ENCODE measurements at places on chromosomes 7 and 10. TPM values are rescaled to one million over a fixed set of nuclear protein-coding genes. Genes with fewer than 3 reads are reported as not detected.
A peak's percentile ranks its signal among the peaks of the same experiment; 100 is the strongest.

GRCh38 chr7:47587351-47587750, 5.4 kb upstream of the TNS3 start:
- no peaks in the 10 kb centered on the region for H3K4me1 ChIP-seq
- H3K27me3 ChIP-seq, result peaks cover 56% of the 10 kb centered on the region
- no peaks in the 10 kb centered on the region for H3K36me3 ChIP-seq
- no peak for DNase-seq
- H3K4me3 ChIP-seq, result no peak overlapping the region

RPEL1 gene
- total RNA-seq, result 0.07 TPM

DNA sequence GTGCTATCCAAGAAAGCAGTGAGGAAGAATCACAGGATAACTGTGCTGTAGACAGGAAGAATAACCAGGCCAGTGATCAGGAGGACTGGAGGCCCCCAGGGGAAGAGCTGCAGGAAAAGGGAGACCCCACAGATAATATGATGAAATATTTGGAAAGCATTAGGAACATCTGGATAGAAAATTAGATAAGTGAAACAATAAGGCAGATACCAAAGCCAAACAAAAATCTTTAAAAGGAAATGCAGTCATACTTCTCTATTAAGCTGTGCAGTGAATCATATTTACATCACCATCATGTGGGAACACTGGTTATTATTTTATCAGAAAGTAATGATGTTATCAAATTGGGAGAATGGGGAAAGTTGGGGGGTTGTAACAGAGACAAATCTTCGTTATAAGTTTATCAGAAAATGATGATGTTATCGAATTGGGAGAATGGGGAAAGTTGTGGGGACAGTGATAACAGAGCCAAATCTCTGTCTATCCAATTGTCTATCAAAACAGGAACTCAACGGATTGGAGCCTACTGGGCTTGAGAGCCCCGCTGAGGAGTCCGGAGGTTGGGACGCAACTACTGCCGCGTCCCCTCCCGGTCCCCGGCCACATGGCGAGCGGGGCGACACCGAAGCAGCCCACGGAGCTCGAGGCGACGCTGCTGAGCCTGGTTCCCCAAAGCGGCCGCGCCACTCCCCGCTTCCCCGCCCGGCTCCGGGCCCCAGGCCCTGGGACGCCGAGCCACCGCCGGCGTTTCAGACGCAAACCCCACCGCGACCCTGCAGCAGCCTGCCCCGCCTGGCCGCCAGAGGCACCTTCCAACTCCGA, 14.0 kb upstream of the RALA start:
- H3K4me3 ChIP-seq, result no peak overlapping the region
- no peak overlapping the region for H3K27ac ChIP-seq
- H3K27me3 ChIP-seq, result no peaks in the 10 kb centered on the region
- no peak for DNase-seq
- no peaks in the 10 kb centered on the region for H3K36me3 ChIP-seq

ZP3 gene
- 3.9 TPM for total RNA-seq

GRCh38 chr7:139798221-139798620, 20.4 kb upstream of the HIPK2 start:
- no peak for DNase-seq
- no peak overlapping the region for H3K4me3 ChIP-seq
- H3K4me1 ChIP-seq, result no peaks in the 10 kb centered on the region
- H3K36me3 ChIP-seq, result no peaks in the 10 kb centered on the region
- no peak overlapping the region for H3K27ac ChIP-seq
- peaks cover 2% of the 10 kb centered on the region for H3K27me3 ChIP-seq

CACNA2D1 gene
- total RNA-seq, result 0.49 TPM

DNA sequence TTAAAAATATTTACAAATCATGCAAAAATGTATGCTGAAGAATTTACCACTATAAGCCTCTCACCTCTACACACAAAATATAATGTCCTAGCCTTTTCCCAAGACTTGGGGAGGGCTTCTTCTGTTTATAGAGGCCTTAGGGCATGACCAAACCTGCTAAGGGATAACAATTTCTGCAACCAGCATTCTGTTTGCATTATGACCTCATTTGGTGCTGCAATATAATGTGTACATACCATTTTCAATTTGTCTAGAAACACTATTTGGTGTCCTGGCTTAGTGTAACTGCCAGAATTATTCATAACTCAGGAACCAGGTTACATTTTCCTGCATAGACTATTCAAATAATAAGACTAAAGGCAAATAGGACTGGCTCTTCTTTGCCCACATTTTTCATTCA, 446.6 kb upstream of the SORCS1 start:
- no peak for DNase-seq
- no peaks in the 10 kb centered on the region for H3K27me3 ChIP-seq
- H3K36me3 ChIP-seq, result no peaks in the 10 kb centered on the region
- no peak overlapping the region for H3K4me3 ChIP-seq
- no peaks in the 10 kb centered on the region for H3K4me1 ChIP-seq
- no peak overlapping the region for H3K27ac ChIP-seq

TEX36 gene
- total RNA-seq, result not detected

ITPRID1 gene
- total RNA-seq, result not detected

DNA sequence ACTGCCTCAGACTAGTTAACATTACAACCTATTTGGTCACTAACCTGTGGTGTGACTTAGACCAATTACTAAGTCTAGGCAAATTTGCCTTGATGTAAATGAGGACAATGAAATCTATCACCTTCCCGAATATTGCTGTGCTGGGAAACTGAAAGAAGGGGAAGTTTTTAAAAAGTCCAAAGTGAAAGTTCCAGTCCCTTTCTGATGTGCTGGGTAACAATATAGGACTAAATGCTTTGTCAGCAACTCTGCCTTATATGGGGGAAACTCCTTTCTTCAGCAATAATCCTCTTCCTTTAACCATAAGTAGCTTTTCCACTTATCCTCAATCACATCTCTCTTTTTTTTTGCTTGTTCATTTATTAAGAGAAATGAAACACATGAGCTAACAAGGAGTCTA, 3.9 kb downstream of the PIK3AP1 start:
- no peak overlapping the region for H3K4me3 ChIP-seq
- H3K4me1 ChIP-seq, result peaks cover 10% of the 10 kb centered on the region
- no peaks in the 10 kb centered on the region for H3K27me3 ChIP-seq
- H3K36me3 ChIP-seq, result no peaks in the 10 kb centered on the region

DNA sequence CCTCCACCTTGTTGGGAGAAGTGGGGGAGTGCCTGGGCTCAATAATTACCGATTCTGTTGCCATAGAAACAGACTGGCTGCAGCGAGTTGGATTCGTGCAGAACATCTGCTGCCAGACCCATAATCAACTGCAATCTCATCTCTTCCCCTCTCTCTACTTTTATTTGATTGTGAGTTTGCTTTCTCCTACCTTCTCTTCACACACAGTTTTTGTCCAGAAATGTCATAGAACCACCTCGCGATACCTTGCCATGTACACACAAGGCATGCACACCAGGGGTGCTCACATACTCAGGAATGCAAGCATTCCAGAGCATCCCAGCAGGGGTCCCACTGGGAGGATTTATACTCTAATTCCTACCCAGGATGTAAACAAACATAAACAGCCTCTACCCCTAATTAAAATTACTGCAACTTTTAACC, 262.2 kb upstream of the AOAH start:
- no peak overlapping the region for H3K4me3 ChIP-seq
- no peak overlapping the region for H3K27ac ChIP-seq
- no peaks in the 10 kb centered on the region for H3K36me3 ChIP-seq
- no peaks in the 10 kb centered on the region for H3K27me3 ChIP-seq
- H3K4me1 ChIP-seq, result no peaks in the 10 kb centered on the region
- no peak for DNase-seq

DNA sequence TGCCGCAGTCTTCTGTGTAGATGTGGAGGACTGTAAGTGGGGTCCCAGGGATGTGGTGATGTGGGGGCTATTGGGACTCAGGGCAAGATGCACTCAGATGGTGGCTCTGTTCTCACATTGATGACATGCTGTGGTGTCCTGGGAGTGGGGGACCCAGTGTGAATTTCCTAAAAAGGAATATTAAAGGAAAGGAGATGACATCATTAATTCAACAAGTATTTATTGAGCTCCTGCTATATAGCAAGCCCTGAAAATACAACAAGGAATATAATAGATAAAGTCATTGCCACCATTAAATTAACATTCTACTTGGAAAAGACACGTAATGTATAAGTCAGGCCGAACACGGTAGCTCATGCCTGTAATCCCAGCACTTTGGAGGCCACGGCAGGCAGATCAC, 61.9 kb upstream of the MNX1 start:
- peaks cover 48% of the 10 kb centered on the region for H3K27me3 ChIP-seq
- no peaks in the 10 kb centered on the region for H3K36me3 ChIP-seq
- no peak overlapping the region for H3K4me3 ChIP-seq
- no peak for DNase-seq

DNA sequence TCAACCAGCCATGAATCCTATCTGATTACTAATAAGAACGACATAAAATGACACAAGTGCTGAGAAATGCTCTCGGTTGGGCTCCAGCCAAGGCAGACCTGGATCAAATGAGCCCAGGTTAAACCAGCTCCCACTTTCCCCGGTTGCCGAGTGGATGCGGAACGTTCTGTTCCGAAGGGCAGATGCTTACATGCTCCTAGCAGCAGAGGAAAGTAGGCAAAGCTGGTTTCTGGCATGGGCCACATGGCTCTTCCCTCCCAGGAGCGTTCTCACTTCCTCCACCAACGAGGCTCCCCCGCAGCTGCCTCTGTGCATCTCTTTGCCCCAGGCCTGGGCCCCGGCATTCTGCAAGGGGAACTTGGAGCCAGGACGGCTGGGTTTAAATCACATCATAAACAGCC, 61.8 kb upstream of the SDK1 start:
- no peaks in the 10 kb centered on the region for H3K36me3 ChIP-seq
- H3K27ac ChIP-seq, result no peak overlapping the region
- H3K4me3 ChIP-seq, result no peak overlapping the region
- DNase-seq, result no peak
- peaks cover 3% of the 10 kb centered on the region for H3K27me3 ChIP-seq

DNA sequence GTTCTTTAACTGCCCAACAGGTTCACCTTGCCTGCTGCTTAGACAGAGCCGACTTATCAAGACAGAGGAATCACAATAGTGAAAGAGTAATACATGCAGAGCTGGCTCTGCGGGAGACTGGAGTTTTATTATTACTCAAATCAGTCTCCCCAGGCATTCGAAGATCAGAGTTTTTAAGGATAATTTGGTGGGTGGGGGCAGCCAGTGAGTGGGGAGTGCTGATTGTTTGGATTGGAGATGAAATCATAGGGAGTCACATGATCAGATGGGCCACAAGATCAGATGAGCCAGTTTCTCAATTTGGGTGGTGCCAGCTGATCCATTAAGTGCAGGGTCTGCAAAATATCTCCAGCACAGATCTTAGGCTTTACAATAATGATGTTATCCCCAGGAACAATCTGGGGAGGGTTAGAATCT, 131.3 kb downstream of the AKR1D1 start:
- H3K27ac ChIP-seq, result no peak overlapping the region
- DNase-seq, result no peak
- H3K4me1 ChIP-seq, result no peaks in the 10 kb centered on the region
- no peaks in the 10 kb centered on the region for H3K36me3 ChIP-seq

DNA sequence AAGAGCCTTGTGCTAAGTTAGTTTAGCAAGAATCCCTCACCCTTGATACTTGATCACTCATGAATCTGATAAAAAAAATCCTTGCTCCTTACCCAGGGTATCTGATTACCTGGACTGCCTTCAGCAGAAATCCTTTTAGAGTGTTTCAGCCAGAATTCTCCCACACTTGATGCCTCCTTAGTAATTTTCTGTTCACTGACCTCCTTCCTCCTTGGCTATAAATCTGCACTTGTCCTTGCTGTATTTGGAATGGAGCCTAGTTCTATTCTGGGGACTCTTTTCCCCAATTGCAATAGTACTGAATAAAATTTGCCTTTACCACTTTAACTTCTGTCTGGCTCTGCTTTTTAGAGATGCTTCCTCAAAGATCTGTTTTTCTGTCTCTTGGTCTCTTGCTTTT, 84.9 kb downstream of the RPS24 start:
- no peak for DNase-seq
- H3K27ac ChIP-seq, result no peak overlapping the region
- peaks cover 15% of the 10 kb centered on the region for H3K27me3 ChIP-seq
- H3K36me3 ChIP-seq, result no peaks in the 10 kb centered on the region

- no peaks in the 10 kb centered on the region for H3K36me3 ChIP-seq
- H3K27ac ChIP-seq, result no peak within 1 kb of the TSS
- no peaks in the 10 kb centered on the region for H3K4me1 ChIP-seq
- H3K4me3 ChIP-seq, result peak within 1 kb of the TSS; percentile 20
These were observed at the start of gene SCART1 for GRCh38 chr10:133453516-133454203. Gene SCART1 (plus strand): TSS chr10:133453945. CDS start chr10:133453998, 53 bp downstream.

- DNase-seq, result no peak
- no peaks in the 10 kb centered on the region for H3K4me1 ChIP-seq
- H3K27ac ChIP-seq, result no peak overlapping the region
- no peaks in the 10 kb centered on the region for H3K36me3 ChIP-seq
- no peak overlapping the region for H3K4me3 ChIP-seq
These were observed 123.5 kb downstream of the ADCY1 start for GRCh38 chr7:45697576-45698136.

DNA sequence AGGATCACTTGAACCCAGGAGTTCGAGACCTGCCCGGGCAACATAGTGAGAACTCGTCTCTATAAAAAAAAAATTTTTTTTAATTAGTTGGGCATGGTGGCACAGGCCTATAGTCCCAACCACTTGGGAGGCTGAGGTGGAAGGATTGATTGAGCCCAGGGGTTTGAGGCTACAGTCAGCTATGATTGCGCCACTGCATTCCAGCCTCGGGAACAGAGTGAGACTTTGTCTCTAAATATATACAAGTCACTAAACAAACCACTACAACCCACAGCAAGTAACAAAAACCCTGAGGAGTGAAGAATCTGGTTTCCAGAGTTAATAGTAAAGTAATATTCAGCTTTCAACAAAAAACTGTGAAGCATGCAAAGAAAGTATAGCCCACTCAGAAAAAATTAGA, 32.7 kb upstream of the HHEX start:
- H3K4me1 ChIP-seq, result no peaks in the 10 kb centered on the region
- no peak overlapping the region for H3K27ac ChIP-seq
- no peak for DNase-seq
- H3K36me3 ChIP-seq, result peaks cover 35% of the 10 kb centered on the region

DNA sequence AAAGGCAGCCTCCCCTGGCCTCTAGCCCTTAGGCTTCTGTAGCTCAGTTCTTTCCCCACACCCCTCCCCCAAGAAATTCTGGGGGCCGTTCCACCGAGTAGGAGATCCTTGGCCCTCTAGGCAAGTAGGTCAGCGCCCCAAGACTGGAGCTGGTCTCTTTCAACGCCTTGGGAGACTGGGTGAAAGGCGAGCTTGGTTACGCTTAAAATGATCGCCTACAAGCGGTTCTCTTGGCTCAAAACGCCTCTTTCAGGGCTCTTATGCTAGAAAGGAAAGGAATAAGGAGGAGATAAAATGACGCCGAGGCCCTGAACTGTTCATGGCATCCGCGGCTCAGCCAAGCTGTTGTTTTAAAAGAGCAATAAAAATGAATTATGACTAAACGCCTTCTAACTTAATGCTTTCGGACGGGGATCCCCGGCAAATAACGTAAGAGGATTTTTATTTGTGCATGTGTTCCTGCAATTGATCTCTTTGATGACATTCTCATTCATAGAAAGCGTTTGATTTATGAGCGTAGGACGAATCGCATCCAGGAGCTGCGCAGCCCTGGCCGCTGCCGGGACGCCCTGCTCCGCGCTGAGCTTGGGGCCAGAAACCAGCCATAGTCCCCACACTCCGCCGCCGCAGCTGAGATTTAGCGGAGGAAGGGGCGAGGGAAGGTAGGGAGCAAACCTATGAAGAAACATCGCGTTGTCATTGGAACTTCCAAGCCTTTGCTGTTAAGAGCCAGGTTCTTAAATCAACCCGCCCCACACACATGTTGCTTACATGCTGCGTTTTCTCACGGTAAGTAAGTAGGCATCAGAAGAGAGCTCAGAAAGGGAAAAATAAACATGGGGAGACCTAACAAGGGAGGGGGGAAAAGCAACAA, 3.0 kb upstream of the HOXA1 start:
- DNase-seq, result no peak
- peaks cover 81% of the 10 kb centered on the region for H3K27me3 ChIP-seq
- no peak overlapping the region for H3K27ac ChIP-seq
- H3K36me3 ChIP-seq, result no peaks in the 10 kb centered on the region

ZC3HAV1 gene
- total RNA-seq, result 33.8 TPM
